ENCODE measurements at places on chromosomes 6 and 20.
A peak's percentile ranks its signal among the peaks of the same experiment; 100 is the strongest.

GRCh38 chr20:38418509-38419204, 16.5 kb downstream of the SNHG17 start:
- DNase-seq, result no peak

DNA sequence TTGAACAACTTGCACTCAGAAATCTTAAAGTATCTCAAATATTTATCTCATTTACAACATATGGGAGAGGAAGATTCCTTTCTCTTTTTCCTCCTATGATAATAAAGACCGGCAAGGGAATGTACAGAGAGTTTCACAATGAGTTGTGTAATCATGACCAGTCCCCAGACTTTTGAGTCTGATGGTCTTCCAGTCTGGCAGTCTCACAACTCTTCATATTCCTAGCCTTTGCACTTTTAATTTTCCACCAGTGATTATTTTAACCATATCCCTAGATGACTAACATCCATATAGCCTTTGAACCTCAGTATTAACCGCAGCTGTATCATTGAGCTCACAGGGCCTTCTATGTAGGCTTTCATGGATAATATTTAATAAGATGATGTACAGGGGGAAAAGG, 278.5 kb downstream of the KHDC1L start:
- DNase-seq, result no peak

DNA sequence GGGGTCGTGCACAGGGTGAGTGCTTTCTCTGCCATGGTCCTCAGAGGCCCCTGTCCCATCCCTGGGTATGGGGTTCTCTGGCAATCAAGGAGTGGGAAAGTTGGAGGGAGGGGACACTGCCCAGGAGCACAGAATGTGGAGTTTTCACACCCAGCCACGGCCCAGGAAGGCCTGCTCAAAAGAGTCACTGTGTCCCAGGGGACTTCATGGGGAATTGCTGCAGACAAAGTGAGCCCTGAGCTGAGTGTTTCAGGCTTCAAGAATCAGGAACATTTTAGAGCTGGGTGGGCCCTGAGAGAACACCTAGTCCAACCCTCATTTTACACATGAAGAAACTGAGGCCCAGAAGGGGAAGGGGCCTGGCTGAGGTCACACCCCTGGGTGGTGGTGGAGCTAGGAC, 5.7 kb downstream of the MAPK13 start:
- DNase-seq, result no peak

GRCh38 chr6:35651244-35651643, 37.5 kb downstream of the FKBP5 start:
- DNase-seq, result no peak

DNA sequence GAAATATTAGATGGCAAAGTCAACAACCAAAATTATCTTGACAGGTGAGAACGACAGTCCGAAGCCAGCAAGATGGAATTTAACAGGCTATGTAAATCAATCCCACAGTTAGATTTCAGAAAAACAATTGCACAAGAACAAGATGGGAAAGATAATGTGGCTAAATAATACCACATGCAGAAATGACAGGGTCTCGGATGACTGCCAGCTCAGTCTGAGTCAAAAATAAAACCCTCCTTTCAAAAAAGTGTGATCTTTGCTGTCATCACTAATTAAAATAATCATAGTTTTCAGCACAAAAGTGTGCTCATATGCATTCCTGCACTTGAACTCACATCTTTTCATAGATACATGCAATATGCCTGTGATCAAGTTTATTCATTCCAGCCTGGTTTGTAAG, 25.9 kb downstream of the FOXQ1 start:
- DNase-seq, result no peak

- no peak for DNase-seq
These were observed 101.8 kb upstream of the TCF21 start for GRCh38 chr6:133787122-133787521.

GRCh38 chr6:127963495-127963894, 62.6 kb upstream of the THEMIS start:
- no peak for DNase-seq

- DNase-seq, result no peak
These were observed 26.2 kb downstream of the CDYL start for GRCh38 chr6:4802312-4802935.

GRCh38 chr20:16537025-16537665, 36.1 kb downstream of the KIF16B start:
- DNase-seq, result no peak

DNA sequence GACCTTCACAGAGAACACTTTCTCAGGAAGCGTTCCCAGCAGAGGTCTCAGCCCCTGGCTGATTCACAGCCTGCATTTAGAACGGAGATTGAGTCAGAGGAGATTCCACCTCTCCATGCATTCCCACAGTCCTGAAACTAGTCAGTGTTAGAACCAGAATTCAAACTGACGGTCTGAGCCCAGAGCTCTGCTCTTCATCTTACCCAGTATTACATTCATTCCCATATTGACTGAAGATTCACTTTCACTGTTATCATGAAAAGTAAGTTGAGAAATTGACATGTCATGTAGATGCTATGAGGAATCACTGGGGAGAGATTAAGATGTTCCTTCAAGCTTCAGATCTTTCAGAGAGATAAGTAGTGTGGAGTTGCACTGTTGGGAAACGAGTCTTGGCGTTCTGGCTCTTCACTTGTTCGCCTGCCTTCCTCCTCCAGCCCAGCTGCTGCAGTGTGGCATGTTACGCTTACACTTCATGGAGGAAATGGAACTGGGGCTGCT, 28.3 kb downstream of the MAS1 start:
- DNase-seq, result no peak

GRCh38 chr6:41693281-41694240, 41.8 kb downstream of the TFEB start:
- DNase-seq, result no peak

GRCh38 chr6:139402876-139403386, 28.5 kb upstream of the CITED2 start:
- DNase-seq, result no peak

DNA sequence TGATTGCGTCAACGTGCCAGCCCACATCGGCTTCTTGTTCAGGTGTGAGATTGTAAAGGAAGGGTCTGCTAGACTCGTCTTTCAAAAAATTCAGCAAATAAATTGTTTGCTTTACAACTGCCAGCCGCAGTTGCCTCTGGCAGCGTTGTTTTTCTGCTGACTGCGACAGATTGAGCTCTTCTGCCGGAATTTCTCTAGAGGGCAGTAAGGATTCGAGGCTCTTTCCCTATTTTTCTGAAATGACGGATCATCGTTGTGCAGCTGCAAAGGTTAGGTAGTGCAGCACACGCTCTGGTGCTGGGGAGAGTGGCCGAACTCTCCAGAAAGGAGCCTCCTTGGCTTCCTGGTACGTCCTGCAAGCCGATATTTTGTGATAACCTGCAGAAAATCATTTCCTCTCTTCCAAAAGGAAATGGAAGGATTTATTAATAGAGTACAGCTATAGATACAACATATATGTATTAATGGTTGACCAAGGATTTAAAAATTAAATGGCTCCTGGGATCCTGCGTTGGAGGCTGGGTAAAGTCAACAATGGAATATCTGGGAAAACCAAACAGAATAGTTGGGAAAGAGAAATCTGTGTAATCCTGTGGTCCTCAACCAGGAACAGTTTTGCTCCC, 121.9 kb upstream of the ZFP64 start:
- no peak for DNase-seq

DNA sequence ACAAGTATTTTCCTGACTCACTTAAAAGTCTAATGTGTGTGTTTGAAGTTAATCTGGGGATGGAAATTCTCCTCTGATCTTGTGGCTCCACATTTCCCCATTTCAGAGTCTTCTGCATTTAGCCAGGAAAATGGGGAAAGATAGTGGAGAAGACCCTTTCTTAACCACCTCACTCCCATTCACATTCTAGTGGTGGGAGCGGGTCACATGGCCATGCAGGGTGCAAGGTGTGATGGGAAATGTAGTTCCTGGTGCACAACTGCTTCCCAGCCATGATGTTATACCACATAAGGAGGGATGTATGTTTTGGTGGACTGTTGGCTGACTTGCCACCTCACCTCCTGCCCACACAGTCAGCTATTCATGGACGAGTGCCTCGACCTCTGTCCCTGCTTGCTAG, 61.8 kb downstream of the BANF2 start:
- no peak for DNase-seq

GRCh38 chr20:62666736-62667529, 24.6 kb downstream of the SLCO4A1 start:
- DNase-seq, result no peak

DNA sequence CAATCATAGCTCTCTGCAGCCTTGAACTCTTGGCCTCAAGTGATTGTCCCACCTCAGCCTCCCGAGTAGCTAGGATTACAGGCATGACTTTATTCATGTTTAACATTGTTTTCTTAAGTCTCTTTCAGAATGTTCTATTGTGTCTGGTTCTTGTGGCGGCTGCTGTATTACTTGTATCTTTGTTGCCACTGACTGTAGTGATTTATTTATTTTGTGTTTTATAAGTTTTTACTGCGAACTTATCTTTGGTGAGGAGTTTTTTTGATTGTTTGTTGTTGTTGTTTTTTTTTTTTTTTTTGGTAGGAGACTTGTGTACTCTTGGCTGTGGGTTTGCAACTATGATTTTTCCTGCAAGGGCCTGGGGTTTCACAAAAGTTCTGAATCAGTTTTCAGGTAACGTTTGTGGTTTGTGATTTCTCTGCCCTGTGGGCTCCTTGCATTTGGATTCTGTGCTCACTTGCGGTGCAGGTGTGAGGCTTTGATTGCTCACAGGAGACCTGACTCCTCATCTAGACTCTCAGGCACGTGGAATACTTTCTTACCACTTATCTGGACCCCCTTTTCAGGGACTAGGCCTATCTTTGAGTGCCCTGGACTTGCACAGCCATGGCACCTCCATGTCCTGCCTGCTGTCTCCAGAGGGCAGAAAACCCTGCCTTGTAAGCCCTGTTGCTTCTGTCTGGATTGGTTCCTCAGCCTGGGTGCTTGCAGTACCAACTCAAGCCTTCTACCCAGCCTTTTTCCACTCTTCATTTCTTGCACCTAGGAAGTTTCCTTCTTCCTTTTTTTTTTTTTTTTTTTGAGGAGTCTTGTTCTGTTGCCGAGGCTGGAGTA, 25.2 kb downstream of the KIF25 start:
- DNase-seq, result no peak

DNA sequence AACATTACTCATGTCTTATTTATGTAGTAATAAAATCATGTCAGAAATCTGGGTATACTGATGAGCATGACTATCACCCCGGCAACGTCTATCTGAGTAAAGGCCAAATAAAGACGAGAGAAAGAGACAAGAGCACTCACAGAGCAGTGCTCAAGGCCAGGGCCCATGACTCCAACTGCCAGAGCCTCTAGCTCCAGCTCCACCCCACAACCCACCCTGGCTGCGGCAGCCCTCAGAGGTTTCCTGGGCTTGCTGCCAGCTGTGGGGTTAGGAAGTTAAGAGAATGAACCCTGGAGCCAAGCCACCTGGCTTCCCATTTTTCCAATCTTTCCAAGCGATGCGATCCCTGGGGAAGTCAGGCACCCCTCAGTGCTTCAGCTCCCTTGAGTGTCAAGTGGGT, 92.0 kb upstream of the PAX1 start:
- no peak for DNase-seq

GRCh38 chr6:156175971-156176421, 601.2 kb upstream of the ARID1B start:
- DNase-seq, result no peak

DNA sequence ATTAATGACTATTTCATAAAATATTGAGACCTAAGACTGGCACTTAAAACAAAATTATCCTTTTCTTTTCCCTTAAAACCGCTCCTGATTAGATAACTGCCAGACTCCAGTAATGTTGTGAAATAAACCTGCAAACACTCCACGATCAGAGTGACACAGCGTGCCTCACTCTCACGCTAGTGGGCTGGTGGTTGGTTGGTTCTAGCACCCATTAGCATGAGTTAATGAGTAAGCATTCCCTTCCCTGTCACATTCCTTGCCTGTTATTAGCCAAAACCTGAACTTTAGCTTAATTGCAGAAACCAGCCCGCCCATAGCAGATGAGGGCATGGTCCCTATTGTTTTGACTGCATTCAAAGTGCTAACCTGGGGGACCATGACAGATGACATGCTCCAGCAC, 193.4 kb downstream of the CD83 start:
- no peak for DNase-seq

DNA sequence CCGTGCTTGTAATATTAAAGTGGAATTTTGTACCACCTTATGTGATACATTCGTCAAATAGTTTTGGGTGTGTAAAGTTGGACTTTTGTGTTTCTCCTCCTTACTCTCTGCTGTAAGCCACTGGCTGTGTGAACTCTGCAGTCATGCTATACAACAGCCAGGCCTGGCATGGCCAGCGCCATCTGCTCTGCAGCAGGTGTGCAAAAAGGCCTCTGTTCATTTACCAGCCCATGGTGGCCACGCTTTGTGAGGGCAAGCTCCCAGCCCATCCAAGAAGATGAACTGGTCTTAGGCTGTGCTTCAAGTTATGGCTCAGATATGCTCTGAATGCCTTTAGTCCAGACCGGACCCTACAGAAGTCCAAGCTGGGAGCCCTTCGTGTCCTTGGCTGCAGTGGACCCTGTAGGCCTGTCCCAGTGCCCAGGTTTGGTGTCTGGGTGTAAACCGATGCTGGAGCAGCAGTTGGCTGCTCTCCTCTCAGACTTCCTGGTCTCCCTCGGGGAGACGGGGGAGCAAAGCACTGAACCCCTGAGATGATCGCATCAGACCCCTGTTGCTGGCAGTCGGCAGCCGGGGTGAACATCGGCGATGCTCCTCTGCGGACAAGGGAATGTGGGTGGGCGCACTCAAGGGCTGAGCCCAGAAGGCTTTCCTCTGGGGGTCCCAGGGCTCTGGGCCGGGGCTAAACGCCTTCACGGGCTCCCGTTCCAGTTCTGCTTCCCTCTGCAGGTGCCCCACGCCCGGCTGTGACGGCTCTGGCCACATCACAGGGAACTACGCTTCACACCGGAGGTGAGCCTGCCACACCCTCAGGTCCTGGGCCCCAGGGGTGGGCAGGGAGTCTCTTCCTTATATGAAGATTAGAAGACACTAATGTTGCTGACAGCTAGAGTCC, 28.6 kb upstream of the PCMTD2 start:
- peak; percentile 58 for DNase-seq

DNA sequence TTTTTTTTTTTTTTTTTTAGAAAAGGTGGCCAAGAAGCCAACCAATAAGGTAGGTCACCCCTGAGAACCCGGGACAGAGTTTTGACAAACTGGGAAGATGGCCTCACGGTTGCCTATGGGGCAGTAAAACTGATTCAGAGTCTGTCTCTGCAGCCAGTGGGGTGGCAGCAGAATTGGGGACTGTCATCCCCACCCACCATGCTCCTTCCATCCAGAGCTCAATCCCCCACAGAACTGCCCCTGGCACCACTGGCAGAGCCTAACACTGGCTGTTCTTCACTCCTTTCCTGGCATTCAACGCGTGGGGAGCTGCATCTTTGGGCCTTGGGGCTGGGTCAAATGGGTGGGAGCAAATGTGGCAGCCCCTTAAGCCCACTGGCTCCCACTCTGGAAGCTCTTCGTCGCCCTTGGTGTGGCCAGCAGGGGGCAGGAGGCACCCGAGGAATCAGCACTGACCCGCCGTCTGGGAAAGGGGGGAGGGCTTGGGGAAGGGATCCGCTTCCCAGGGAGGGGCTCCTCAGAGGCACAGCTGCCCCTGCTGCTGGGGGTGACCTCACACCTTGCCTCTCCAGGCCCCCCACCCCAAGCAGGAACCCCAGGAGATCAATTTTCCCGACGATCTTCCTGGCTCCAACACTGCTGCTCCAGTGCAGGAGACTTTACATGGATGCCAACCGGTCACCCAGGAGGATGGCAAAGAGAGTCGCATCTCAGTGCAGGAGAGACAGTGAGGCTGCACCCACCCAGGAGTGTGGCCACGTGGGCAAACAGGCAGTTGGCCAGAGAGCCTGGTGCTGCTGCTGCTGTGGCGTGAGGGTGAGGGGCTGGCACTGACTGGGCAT, 10.4 kb downstream of the CD40 start:
- DNase-seq, result no peak

Data from CD4-positive, alpha-beta memory T cell (primary cell).